ENCODE measurements at places on chromosomes 7 and 10.

GRCh38 chr7:35727571-35727970 is 32.6 kb upstream of the HERPUD2 start:
- DNase-seq: no peak

DNA sequence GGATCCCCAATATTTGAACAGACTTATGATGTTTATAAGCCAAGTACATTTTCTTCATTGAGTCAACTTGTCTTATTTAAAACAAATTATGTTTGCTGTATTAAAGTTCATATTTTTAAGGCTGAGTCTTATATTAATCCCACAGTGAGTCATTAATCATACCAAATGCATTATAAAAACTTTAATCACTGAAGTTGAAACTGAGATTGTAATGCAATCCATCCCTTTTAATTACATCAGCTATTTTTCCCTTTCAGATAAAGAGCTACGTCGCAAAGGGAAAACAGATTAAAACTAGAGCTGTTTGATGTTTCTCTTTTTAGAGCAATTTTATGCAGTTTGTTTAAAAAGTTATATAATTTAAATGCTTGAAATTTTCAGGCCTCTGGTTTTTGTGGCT is 183.0 kb downstream of the ARID5B start:
- no peak for DNase-seq

- peak; percentile 18 for DNase-seq
Observed at GRCh38 chr7:33677556-33677955, 227.8 kb upstream of the BMPER start.

DNA sequence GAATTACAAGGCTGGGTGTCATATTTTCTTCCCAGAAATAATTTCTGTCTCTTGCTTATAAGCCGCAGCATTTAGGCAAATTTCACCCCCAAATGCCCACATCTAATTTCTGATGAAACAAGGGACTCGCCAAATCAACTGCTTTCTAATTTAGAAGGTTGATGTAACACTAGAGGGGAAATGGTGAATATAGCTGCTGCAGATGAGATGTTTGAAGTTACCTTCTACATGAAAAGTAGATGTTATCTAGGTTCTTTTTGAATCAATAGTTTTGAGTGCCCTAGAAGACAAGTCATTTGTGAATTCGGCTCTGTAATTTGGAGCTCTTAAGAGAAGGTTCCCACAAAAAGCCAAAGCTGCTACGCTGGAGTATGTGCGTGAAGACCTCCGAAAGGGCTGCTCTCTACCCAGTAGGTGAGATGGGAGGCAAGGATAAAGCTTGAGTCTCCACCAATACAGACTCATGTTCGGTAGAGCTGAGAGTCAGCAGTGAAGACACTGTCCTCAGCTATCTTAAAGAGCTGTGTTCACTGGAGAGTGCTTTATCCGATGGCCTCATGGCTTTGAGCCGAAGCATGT is 99.5 kb downstream of the FANK1 start:
- DNase-seq: no peak

DNA sequence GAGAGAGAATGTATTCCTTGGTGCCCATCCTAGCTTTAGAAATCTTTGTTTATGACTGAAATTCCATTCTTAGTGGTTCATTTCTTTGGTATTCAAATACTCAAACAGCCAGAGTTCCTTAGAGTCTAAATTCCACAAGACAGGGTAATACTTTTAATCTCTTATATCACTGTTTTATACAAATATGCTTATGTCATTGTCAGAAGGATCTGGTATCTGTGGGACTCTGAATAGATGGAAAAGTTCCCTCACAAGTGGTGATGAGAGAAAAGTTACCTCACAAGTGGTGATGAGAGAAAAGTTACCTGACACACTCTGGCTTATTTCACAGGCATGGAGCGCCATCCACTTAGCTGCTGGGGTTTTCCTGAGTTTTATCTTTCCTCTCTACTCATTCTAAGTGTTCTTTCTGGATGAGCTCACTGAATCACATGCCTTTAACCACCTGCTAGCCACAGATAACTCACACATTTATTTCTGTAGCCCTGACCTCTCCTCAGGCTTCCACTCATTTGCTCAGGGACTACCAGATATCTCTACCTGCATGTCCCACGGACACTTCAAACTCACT is 784.0 kb downstream of the SUGCT start:
- DNase-seq: peak; percentile 79

GRCh38 chr7:20199015-20199737 is 18.0 kb downstream of the MACC1 start:
- peak; percentile 69 for DNase-seq

GRCh38 chr7:24980534-24981170 is 674 bp upstream of the OSBPL3 start:
- peak; percentile 53 for DNase-seq

DNA sequence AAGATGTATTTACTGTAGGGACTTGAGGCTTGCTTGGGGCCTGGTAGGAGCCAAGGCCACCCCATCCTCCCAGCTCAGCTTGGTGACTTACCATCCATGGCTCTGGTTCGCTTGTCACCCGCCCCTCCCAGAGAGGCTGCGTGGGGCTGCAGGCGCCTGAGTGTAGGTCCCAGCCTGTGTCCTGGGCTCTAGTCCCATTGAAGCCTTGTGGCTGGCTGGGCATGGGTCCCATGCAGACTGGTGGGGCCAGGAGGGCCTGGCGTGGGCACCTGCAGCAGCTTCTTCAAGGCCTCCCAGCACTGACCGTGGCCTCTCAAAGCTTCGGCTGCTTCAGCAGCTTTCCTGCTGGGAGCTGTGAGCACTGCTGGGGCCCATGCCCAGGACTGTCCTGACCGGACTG is 118.1 kb downstream of the INPP5A start:
- no peak for DNase-seq

- peak; percentile 18 for DNase-seq
Observed at GRCh38 chr10:131901181-131901829, 497 bp downstream of the PPP2R2D start.

GRCh38 chr10:88858491-88858890 is 6.8 kb upstream of the ANKRD22 start:
- DNase-seq: no peak

DNA sequence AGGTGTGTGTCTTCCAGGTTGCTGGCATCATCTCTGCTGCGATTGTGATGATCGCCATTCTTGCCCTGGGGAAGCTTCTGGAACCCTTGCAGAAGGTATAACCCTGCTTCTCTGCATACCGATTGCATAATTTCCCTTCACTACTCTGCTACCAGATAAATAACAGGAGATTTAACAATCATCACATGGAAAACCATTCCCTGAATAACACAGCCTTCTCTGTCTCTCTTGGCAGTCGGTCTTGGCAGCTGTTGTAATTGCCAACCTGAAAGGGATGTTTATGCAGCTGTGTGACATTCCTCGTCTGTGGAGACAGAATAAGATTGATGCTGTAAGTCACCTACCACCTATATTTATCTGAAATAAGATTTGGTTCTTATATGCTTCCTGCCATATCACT is 33.8 kb downstream of the SLC26A4 start:
- peak; percentile 30 for DNase-seq

DNA sequence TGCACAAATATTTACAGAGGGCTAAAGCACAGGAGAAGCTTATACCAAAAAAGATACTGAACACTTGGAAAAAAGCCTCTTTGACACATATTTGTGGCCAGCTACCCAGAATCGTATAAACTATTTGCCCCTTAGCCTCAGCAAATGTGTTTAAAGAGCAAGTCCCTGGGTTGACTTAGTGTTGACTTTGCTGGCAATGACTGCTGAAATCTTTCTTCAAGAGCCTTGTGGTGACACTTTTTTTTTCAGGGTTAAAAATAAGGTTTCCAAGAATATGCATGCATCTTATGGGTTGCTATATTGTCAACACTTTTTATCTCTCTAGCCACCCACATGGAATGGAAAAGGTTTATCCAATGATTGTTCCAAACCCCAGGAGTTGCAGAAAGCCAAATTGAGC is 14.9 kb upstream of the PLEKHS1 start:
- DNase-seq: peak; percentile 34

DNA sequence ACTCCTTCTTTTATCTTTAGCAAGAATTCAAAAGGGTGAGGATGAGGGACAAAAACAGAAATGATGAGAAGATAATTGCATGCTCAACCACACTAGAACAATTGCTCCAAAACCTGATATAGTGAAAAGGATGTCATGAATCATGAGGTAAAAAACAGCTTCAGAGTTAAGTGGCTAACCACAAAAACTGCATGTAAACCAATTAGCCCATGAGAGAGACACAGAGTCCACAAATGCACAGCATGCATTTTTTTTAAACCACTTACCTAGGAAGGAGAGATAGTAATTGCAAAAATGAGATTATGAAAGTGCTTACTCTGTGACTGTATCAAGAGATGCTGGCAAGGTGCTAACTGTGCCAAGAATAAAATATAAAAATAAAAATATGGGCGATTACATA is 132.9 kb downstream of the MBL2 start:
- no peak for DNase-seq

- DNase-seq: no peak
Observed at GRCh38 chr10:112761256-112761655, 188.8 kb upstream of the TCF7L2 start.

DNA sequence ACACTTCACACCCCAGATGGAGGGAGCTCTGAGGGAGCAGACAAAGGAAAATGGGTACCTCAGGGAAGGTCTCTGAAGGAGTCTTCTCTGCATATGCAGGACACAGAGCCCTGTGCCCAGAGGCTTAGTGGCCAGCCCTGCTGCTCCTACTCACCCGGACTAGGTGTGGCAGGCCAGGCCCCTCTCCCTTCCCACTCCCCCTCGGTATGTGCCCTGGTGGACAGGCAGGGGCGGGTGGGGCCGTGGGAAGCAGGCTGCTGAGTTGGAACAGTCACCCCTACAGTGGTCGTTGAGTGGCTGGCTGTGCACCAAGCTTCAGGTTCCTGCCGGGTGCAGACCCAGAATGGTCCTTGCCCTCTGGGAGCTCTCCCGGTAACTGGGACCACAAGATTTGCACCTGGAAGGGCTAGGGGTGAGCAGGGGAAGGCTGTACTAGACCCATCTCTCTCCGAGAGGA is 68.6 kb downstream of the ZMIZ1 start:
- no peak for DNase-seq

- DNase-seq: no peak
Observed at GRCh38 chr10:108445746-108446145, 1281.2 kb upstream of the SORCS1 start.

GRCh38 chr7:101845974-101846373 is 28.5 kb downstream of the CUX1 start:
- no peak for DNase-seq

DNA sequence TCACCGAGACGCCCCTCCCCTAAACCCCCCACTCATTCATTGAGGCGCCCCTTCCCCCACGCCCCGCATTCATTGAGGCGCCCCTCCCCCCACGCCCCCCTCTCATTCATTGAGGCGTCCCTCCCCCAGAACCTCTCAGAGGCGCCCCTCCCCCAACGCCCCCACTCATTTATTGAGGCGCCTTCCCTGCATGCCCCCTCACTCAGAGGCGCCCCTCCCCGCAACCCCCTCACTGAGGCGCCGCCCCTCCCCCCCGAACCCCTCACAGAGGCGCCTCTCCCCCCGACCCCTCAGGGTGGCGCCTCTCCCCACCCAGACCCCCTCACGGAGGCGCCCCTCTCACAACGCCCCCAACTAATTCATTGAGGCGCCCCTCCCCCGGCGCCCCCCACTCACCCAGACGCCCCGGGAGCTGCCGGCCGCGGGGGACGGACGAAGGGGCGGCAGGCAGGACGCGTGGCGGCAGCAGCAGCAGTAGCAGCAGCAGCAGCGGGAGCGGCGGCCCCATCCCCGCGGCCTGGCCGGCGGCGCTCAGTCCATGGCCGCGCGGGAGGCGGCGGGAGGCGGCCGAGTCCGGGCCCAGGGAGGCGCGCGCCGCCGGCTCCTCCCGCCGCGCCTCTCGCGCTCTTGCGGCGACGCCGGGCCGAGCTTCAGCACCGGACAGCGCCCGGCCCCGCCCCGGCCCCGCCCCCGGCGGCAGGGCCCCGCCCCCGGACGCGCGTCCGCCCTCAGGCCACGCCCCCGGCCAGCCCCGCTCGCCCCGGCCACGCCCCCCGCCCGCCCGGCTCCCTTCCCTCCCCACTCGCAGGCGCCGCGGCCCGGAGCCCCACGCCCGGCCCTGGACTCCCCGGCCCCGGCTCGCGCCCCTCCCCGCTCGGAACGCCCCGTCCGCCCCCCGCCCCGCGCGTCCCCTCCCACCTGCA is at the start of gene PTPRN2:
PTPRN2 (minus strand) TSS at position 662 of the 923 bp plus-strand sequence.
- DNase-seq: peak; percentile 39

- DNase-seq: no peak
Observed at GRCh38 chr7:130429019-130429418, 11.8 kb downstream of the CEP41 start.

- DNase-seq: no peak
Observed at GRCh38 chr10:70592186-70592735, 10.3 kb downstream of the PRF1 start.

DNA sequence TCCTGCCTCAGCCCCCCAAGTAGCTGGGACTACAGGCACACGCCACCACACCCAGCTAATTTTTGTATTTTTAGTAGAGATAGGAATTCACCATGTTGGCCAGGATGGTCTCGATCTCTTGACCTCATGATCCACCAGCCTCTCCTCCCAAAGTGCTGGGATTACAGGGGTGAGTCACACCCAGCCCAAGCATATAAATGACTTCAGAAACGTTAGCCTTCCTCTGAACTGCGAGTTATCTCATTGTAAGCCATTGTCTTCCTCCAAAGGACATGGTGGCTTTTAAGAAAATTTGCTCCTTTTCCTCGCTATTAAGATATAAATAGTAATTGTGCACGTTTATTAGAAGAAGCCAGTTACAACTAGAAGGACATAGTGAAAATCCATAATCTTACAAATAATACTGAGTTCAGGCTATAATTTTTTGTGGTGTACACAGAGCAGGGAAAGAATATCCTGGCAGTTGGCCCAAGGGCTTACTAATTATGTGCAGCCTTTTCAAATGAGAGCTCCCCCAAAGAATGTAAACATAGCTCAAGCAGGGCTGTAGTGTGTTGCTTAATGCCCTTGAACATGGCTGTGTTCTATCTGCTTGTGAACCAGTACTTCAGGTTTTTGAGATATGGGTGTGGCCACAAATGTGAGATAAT is 495.8 kb downstream of the PARD3 start:
- DNase-seq: peak; percentile 86

GRCh38 chr7:73703757-73704639 is 15.5 kb downstream of the STX1A start:
- peak; percentile 71 for DNase-seq

Data from astrocyte of the spinal cord (primary cell).